Sigmoid colon (tissue), 7 donors: ENCODE measurements at places on chromosomes 2 and 18. TPM values are rescaled to one million over a fixed set of nuclear protein-coding genes. Genes with fewer than 3 reads are reported as not detected.

GRCh38 chr2:117232305-117232704, 582.2 kb upstream of the DDX18 start:
- DNase-seq, result no peak

DNA sequence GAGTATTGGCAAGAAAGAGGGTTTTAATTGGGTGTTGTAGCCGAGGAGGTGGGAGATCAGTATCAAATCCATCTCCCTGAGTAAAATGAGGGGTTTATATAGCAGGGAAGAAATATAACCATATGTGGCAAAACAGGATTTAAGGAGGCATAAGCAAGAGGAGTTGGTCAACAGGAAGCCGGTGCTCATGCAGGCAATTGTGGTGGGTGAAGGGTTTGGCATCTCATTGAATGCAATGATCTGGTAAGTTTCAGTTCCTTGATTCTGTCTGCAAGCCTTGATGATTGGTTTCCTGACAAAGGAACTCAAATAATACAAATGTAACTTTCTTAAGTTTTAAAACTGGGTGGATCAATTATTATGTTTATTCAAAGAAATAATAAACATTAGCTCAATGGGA, 564.4 kb upstream of the LINC00305 start:
- no peak for DNase-seq

- DNase-seq, result peak; percentile 96
These were observed 60.3 kb upstream of the SP3 start for GRCh38 chr2:174025271-174026121.

- no peak for DNase-seq
These were observed 159.1 kb downstream of the EPHA4 start for GRCh38 chr2:221412978-221413377.

DNA sequence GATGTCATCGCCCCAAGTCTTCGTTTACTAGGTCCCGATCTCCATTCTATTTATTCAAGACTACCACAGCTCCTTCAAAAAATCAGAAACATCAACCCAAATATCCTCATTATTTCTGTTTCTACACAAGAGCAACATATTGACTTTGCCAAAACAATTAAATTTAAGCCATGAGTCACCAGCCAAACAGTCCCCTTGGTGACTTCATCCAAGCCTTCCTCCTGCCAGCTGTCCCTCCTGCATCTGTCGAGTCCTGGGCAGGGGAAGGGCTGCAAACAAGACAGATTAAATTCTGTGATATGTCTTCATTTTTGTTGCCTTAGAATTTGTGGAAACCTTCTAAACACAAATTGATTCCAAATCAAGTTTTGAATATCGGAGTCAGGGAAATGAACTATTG, 110.3 kb downstream of the SP3 start:
- DNase-seq, result no peak

- DNase-seq, result no peak
These were observed 17.0 kb downstream of the CDC42EP3 start for GRCh38 chr2:37654419-37654818.

- no peak for DNase-seq
These were observed 403 bp upstream of the CLUL1 start for GRCh38 chr18:596288-596881.

- DNase-seq, result no peak
These were observed 48.6 kb downstream of the EMX1 start for GRCh38 chr2:72965770-72966450.

GRCh38 chr18:36308711-36309435, 11.4 kb downstream of the FHOD3 start:
- no peak for DNase-seq

DNA sequence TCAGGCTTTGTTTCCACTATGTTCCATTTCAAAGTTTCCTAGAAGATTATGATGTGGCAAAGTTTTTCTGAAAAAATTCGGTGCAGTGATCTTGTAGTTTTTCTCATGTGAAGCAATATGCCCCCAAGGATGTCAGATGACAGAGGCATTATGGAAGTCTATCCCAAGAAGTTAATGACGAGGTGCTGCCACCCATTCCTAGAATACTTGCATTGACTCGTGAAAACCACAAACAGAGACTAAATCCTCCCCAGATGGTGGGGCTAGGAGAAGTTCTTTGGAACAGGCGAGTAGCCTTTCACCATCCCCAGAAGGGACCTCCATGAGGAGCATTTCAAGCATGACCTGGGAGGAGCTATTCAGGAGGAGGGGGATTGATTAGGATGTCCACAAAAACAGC, 40.2 kb upstream of the COPS8 start:
- no peak for DNase-seq

GRCh38 chr18:63040788-63041410, 278.7 kb downstream of the BCL2 start:
- DNase-seq, result no peak

DNA sequence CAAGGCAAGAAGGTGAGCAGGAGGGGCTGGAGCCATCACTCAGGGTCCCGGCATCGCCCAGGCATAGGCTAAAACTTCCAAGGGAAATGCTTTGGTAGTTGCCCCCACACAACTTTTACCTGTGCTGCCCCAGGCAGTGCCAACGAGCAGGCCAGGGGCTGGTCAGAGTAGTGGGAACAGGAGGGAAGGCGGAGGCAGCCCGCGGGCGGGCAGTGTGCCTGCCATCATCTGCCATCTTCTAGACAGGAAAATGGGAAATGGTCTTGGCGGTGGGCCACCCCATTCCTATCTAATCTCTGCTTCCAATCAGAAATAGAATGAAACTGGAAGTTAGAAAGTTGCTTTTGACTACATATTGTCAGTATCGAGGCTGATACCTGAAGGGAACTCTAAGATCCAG, 26.0 kb upstream of the LYPD6B start:
- no peak for DNase-seq

DNA sequence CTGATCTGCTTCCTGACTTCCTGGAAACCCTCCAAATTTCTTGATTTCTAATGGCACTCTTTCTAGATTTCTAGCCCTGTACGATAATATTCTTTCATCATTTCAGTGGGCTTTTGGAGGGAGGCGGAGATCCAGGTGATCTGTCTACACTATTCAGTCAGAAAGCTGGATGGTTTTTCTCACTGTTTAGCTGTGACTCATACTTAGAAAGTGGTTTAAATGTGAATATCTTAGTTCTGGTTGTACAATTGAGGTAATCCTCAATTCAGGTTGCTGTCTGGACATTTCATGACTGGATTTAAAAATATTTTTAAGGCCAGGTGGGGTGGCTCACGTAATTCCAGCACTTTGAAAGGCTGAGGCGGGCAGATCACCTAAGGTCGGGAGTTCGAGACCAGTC, 20.8 kb downstream of the SEH1L start:
- no peak for DNase-seq

DNA sequence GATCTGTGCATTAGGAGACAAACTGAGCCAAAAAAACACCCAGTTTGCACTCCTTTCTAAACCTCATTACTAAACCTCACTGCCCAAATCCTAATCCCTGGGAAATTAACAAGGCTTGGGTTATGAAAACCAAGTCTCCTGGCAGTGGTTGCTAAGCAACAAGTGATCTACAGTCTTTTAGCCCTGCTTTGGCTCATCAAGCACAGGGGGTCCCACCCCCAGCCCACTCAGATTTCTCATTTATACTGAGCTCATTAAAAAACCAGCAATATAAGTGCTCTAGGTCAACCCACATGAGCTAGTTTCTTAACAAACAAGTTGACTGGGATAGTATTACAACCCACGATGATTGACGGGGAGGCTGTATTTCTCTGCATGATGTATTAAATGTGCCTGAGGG, 18.4 kb downstream of the DNER start:
- DNase-seq, result no peak

DNA sequence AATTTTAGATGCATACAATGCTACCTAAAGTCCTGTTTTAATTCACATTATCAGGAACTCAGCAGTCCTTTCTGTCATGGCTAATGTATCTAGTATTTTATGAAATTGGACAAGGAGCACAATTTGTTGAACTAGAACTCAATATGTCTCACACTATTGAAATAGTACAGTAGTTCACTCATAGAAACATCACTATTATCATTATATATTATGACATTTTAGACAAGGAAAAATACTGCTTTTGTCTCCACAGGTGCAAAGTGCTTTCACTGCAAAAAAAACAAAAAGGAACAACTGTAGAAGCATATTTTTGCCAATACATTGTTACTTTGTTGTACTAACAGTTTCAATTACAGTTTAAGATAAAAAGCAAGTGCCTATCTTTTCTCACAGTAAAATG, 419.2 kb upstream of the CDH19 start:
- no peak for DNase-seq

DNA sequence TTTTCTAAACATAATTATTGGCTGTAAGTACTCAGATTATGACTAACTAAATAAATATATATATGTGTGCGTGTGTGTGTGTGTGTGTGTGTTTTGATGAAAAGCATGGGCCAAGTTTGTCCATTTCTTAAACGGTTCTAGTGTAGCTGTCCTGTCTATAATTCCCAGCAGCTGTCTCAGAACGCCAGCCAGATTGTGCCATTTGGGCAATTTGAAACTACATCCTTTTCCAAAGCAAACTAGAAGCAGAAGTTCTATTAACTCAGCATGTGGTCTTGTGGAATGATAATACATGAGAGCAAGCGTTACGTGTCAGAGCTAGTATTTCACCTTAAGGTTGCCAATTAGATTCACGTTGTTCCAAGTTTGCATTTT, 1.7 kb downstream of the ARHGAP28 start:
- DNase-seq, result no peak

DNA sequence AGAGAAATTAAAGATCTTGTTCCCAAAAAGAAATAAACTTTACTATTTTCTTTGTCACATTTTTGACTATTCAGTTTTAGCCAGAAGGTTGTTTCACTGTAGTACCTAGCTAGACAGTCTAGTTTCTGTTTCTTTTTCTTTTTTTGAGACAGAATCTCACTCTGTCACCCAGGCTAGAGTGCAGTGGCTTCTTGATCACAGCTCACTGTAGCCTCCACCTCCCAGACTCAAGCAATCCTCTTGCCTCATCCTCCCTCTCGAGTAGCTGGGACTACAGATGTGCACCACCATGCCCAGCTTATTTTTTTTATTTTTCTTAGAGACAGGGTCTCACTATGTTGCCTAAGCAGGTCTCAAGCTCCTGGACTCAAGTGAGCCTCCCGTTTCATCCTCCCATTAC, 2.2 kb downstream of the RBM45 start:
- DNase-seq, result no peak

DNA sequence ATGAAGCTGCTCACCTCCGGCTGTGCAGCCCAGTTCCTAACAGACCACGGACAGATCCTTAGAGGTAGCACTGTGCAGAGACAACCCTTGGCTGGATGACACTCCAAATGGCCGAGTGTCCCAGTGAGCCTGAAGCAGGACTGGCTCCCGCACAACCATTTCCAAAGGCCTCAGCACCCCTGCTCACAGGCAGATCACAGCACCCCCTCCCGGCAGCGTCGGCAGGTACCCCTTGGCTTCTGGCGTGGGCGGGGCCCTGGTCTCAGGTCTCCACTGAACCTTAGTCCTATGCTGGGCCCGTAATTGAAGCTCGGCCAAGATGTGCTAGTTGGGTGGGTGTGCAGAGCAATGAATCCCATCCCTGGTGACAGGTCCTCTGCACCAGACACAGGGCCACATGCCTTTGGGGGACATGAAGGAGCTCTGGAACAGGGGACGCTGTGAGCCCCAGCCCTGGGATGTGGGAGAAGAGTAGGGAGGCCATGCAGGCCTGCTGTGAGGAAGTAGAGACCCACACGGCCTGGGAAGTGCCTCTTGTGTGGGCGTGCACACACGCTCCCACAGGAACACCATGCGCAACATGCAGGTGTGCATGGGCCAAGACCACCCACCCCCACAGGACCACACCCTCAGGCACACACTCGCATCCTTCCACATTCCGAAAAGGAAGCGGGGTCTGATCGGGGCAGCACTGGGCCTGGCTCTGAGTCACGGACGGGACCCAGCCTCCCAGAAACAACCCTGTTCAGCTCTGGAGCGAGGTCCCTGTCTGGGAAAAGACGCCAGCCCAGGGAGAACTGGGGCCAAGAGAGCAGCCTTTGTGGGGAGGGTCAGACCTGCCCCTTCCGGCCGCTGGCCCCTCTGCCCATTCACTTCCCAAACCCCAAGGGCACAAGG, 2.8 kb downstream of the DUSP2 start:
- DNase-seq, result peak; percentile 33

DNA sequence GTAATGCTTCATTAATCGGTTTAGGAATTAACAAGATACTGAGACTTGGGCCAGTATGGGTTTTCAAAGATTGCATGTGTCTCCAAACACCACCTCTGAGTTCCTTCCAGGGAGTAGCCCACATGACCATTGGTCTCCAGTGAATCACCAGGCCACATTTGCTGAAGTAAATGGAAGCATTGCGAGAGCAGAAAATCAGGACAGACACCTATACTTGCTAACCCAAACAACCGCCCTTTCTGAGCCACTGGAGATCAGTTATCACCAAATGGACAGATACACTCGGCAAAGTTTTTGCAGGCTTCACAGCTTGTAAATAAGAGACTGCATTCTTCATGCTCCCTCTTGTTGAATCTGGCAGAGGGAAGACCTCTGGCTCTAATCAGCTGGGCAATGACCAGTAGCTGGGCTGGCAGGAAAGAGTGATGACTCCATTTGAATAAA, 40.9 kb downstream of the GATA6 start:
- DNase-seq, result no peak

GRCh38 chr2:18940184-18940583, 350.8 kb upstream of the NT5C1B start:
- no peak for DNase-seq

DNA sequence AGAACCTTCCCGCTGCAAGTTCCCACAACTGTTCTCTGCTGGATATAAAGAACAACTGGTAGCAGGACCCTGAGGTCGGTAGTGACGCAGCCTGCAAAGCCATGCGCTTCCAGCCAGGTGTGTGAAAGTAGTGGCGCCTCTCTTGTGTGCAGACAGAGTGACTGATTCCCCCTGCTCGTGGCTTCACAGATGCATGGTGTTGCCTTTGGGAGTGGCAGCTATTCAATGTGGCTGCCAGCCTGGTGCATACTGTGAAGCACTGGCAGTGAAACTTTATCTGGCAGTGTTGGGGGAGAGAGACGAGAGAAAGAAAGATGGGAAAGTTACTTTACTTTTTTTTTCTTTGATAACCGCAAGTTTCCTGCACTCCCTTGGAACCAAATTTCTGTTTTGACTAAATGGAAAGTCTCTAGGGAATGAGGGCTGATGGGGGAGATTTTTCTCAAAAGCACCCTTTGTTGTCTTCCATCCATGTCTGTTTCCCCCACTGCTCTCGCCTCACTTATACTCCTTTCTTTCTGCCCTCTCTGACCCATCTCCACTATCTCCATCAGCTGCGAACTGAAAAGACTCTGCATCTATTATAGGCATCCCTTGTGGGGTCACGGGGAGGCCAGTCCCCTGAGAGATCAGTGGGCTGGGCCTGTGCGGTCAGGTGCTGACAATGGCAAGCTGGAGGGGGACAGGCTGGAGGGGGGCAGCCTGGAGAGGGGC, 90.0 kb upstream of the TNP1 start:
- DNase-seq, result no peak

The GAREM1 gene
- 7.1 TPM for total RNA-seq

The DSG4 gene
- not detected for total RNA-seq

The TFPI gene
- total RNA-seq, result 78.8 TPM

The LIMS3 gene
- 9.7 TPM for total RNA-seq

The CSRNP3 gene
- 5.4 TPM for total RNA-seq

The ATP6V1B1 gene
- 0.66 TPM for total RNA-seq

The CNDP1 gene
- total RNA-seq, result not detected

The ZBTB7C gene
- total RNA-seq, result 0.71 TPM

The DIPK1C gene
- not detected for total RNA-seq

The FIGN gene
- 8.0 TPM for total RNA-seq

The ALPI gene
- total RNA-seq, result not detected

The ELOA2 gene
- not detected for total RNA-seq
